ENCODE measurements at places on chromosomes 7 and 10. TPM values are rescaled to one million over a fixed set of nuclear protein-coding genes. Genes with fewer than 3 reads are reported as not detected.
A peak's percentile ranks its signal among the peaks of the same experiment; 100 is the strongest.

- no peak for DNase-seq
Observed at GRCh38 chr7:81533931-81534330, 235.9 kb downstream of the HGF start.

DNA sequence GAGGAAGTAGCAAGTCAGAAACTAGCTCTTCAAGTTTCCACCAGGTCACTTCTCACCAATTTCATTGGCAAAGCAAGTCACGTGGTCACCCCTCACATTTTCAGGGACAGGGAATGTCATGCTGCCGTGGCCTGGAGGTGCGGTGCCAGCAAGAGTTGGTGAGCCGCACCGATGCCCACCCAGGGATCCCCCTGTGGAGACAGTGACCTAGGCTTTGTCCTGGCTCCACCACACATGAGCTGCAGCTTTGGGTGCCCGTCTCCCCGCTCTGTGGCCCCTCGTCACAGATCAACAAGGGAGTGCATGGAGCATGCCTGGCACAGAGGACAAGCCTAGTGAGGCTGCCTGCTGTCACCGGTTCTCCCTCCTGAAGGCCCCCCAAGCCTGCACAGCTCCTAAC is 226.7 kb upstream of the PPP2R2D start:
- no peak for DNase-seq

The FAM25C gene
- not detected for total RNA-seq

DNA sequence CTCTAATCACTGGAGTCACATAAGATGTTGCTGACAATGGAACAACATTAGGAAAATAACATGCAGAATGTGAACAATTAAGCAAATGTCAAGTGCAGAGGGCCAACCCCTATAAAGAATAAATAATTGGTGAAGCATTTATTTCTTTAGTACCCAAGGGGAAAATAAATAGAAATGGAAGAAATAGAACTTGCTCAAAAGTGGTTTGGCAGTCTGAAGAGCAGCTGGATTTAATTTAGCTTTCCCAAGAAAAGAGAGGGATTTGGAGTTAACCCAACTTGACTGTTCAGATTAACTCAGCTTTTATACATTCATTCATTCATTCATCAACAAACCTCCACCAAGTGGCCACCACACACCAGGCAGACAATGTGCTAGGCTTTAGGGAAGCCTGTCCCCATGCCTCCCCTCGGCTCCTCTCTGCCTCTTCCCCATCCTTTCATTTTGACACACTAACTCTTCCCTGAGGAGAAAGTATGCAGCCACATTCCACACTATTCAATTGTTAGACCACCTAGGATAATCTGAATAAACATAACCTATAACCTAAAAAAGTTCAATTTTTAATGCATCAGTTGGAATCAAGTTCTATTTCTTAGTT is 295.5 kb downstream of the AHR start:
- peak; percentile 22 for DNase-seq

GRCh38 chr7:484356-485101 is 35.1 kb downstream of the PDGFA start:
- DNase-seq = no peak

- DNase-seq = no peak
Observed at GRCh38 chr7:28332046-28332445, 80.3 kb upstream of the CREB5 start.

GRCh38 chr7:95986178-95986764 is 213.9 kb downstream of the DYNC1I1 start:
- DNase-seq = no peak

DNA sequence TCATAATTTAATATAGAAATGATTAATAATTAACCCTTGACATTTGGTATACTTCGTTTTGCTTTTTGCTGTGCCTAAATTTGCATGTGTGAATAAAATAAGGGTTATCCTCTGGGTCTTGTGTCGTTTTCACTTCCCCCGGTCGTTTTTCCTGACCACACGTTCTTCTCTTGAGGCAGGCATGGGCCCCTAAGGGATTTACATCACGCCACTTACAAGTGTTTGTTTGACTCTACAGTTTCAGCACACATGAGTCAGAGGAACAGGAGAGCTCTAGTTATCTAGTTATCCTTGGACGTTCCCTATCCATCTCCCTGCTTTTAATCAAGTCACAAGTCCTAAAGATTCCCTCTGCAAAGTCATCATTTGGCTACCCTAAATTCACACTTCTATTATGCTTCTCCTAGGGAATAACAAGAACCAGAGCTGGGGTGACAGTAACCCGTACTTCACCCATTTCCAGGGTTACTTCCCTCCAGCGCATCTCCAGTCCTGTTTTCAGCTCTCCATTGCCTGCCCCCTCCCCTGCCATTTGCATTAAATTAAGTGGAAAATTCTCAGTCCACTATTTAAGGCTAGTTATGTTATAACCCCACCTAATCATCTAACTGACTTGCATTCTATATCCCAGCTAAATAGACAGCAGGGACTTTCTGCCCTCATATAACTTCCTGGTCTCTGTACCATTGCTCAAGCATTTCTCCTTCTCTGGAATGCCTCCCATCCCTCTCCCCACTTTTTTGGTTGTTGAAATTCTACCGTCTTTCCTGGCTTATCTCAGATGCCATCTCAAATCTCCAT is 206.9 kb downstream of the PTEN start:
- no peak for DNase-seq

GRCh38 chr7:84948634-84949033 is 238.2 kb downstream of the SEMA3D start:
- no peak for DNase-seq

- DNase-seq = no peak
Observed at GRCh38 chr10:5282137-5282536, 82.6 kb upstream of the UCN3 start.

DNA sequence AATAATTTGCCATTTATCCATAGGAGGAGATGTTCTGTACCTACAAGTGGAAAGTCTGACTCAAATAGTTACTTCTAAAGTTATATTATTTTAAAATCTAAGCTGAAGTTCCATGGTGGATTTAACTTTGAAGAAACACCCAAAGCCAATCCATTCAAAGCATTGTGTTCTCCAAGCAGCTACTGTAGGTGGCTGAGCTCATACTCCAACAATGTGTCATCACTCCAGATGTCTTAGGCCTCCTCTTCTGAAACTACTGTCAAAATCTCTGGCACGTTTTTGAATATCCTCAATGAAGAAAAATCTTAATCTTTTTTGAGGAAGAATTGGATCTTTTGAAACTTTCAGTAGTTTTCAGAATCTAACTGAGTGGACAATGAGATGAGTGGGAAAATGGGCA is 169.1 kb downstream of the PTEN start:
- DNase-seq = peak; percentile 81

DNA sequence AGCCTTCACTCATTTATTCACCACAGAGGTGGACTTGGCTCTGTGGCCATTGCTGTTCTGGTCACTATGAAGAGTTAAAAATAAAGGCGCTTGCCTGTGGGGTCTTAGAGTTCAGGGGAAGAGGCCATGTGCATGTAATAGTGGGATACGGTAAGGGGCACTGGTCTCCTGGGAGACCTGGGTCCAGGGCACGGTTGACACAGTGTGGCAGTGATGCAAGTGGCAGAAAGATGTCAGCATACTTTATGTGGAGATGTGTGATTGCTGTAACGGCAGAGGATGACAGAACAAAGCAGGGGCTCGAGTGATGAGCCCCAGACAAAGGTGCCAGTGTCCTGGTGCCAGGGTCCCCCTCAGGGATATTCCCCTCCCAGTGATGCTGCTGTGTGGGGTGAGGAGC is 8.6 kb downstream of the ZSCAN25 start:
- DNase-seq = no peak

- DNase-seq = no peak
Observed at GRCh38 chr7:107953265-107953923, 49.6 kb downstream of the LAMB1 start.

- DNase-seq = peak; percentile 41
Observed at GRCh38 chr10:131982185-131982756, 548 bp upstream of the BNIP3 start.

GRCh38 chr10:60298408-60299389 is 91.0 kb downstream of the ANK3 start:
- DNase-seq = no peak

GRCh38 chr10:118754229-118754555 is 578 bp downstream of the CACUL1 start:
- peak; percentile 63 for DNase-seq

- DNase-seq = peak; percentile 53
Observed at GRCh38 chr7:120979765-120980499, 8.6 kb upstream of the CPED1 start.

- DNase-seq = no peak
Observed at GRCh38 chr7:39088730-39089593, 111.3 kb downstream of the POU6F2 start.

- DNase-seq = no peak
Observed at GRCh38 chr10:30285970-30286369, 63.1 kb downstream of the MTPAP start.

The GRM8 gene
- total RNA-seq = not detected

DNA sequence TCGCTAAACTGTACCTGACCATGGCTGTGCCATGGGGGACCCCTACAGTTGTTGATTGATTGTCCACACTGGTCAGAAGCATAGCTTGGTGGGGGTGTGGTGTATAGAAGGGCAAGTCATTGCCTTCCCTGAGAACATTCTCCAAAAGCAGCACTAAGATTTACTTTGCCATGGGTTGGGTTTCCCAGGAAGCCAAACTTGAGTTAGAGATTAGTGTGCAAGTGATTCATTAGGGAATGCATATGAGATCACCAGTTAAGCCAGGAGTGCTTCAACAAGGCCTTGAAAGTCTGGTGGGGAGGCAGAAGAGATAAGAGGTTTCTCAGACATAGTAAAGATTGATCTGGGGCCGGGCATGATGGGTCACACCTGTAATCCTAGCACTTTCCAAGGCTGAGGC is 21.4 kb upstream of the TPST1 start:
- DNase-seq = peak; percentile 94

DNA sequence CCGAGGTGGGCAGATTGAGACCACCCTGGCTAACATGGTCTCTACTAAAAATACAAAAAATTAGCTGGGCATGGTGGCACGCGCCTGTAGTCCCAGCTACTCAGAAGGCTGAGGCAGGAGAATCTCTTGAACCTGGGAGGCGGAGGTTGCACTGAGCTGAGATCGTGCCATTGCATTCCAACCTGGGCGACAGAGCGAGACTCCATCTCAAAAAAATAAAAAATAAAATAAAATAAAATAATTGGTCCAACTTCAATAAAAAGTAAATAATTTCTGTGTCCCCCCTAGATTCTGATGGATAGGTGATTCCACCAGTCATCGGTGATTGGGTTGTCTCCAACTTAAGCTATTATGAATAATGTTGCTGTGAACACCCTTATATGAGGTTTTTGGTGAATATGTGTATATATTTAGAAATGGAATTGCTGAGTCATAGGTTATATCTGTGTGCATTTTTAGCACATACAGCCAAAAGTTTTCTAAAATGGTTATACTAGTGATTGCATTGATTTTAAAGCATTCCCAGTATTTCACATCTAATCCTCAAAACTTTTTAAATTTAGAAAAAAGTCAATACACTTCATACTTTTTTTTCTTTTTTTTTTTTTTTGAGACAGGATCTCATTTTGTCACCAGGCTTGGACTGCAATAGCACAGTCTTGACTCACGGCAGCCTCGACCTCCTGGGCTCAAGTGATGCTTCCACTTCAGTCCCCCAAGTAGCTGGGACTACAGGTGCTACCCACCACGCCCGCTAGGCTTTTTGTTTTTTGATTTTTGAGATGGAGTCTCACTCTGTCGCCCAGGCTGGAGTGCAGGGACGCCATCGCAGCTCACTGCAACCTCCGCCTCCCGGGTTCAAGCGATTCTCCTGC is 13.7 kb upstream of the SRPK2 start:
- peak; percentile 67 for DNase-seq

- no peak for DNase-seq
Observed at GRCh38 chr10:12902851-12903358, 98.6 kb downstream of the CCDC3 start.

DNA sequence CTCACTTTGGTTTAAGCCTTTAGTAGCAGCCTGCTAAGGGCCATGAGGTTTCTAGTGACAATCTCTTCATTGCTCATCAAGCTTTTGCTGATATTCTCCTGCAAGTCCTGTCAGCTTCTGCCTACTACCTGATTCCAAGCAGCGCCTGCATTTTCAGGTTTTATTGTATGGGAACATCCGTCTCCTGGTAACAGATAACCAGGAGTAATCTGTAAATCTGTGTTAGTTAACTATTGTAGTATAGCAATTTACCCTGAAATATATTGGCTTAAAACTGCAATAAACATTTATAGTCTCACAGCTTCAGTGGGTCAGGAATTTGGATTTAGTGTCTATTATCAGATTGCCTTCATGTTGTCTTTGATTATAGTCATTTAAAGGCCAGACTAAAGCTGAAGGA is 94.0 kb downstream of the MLLT10 start:
- DNase-seq = no peak

DNA sequence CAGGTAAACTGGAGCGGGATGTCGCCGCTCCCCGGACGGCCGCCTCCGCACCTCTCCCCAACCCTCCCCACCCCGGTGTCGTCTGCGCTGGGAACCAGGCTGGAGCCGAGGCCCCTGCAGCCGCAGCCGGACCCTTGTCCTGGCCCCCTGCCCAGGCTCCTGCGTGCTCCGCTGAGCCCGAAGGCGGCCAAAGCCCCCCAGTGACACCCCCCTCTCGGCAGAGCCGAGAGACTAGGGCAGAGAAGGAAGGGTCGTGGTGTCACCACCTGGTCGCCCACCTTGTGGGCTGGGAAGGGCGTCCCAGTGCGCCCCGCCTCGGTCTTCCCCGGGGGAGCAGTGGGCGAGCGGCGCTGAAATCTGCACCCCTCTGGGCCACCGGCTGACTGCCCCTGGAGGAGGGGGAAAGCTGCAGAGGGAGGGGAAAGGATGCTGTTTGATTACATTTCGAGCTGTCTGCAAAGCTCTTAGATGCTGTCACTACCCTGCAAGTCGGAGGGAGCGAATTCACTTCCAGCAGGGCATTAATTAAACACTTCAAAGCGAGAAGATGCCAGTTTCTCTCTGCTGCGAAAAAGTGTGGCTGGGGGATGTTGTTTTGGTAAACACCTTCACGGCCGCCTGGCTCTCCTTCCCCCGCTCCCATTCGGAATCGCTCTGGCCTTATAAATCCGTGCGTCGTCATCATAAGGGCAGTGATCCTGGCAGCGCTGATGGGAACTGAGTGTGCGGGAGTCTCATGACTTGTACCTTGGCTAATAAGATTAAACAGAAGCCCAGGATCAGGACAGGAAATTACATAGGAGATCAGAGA is 622 bp downstream of the DYNC1I1 start:
- peak; percentile 32 for DNase-seq

GRCh38 chr7:90345595-90346335 is 751 bp upstream of the GTPBP10 start:
- peak; percentile 66 for DNase-seq

- peak; percentile 75 for DNase-seq
Observed at GRCh38 chr7:7693881-7694280, 24.5 kb downstream of the RPA3 start.

- DNase-seq = no peak
Observed at GRCh38 chr10:97047083-97047736, 138.5 kb downstream of the SLIT1 start.

The ANXA8L1 gene
- 2.2 TPM for total RNA-seq

DNA sequence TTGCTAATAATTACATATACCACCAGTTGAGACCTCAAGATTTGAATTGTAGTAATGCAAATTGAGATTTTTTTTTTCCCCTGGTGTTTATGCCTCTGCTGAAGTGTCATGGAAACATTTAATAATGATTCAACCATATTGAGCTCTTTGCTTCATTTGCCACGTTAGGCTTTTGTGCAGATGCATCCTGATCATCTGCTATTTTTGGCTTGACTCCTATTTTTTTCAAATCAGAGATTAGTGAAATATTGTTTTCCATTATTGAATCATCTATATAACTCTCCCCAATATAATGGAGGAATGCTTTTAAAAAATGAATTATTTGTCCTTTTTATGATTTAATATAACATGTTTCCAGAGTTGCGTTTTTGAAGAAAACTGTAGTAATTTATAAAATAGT is 115.1 kb downstream of the SRI start:
- DNase-seq = no peak

All from GM23248 (cell line).